ENCODE measurements at places on chromosomes 6 and 20.

DNA sequence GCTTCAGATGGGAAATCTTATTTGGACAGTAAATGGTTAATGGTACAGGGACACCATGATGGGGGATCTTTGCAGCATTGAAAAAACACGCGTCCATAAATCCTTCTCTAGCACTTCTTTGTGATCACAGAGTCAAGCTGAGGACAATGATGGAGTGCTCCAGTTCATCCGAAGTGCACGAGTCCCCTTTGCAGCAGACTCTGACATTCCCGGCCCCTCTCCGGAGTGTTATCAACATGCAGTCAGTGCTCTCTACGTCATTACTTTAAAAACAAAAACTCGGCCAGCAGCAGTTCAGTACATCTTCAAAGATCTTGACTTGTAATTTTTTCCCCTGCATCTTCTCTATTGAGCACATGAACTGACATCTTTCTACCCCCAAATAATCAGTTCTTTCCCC lies 185.5 kb upstream of the AKAP12 start:
- no peak for DNase-seq

DNA sequence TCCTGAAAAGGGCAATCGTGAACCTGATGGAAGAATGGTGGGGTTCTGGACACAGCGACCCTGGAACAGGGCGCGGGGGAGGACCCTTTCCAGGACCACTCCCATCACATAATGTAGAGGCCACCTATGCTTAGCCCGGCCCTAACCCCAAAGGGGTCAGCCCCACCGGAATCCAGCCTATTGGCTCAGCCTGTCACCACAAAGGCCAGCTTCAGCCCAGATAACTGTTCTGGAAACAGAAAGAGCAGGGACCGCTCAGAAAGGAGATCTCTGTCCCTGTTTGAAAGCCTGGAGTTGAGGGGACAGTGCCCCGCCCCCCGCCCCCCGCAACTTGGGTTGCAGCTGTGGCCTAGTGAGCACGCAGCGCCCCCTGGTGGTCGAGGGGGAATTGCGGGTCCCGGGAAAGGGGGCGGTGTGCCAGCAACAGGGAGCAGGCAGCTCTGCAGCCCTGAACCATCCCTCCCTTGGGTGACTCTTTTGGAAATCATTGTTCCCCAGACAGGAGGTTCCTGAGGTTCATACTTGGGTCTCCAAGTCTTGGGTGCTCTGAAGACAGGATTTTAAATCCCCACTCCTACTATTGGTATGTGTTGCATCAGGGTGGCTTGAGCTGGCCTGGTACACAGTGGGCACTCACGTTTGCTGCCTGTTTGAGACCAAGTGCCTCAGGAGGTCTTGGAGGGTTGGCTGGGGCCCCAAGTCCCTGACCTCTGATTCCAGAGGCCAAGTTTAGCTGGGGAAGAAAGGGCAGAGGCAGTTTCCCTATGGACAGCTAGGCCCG lies 1.5 kb downstream of the SIGLEC1 start:
- DNase-seq: peak; percentile 65

DNA sequence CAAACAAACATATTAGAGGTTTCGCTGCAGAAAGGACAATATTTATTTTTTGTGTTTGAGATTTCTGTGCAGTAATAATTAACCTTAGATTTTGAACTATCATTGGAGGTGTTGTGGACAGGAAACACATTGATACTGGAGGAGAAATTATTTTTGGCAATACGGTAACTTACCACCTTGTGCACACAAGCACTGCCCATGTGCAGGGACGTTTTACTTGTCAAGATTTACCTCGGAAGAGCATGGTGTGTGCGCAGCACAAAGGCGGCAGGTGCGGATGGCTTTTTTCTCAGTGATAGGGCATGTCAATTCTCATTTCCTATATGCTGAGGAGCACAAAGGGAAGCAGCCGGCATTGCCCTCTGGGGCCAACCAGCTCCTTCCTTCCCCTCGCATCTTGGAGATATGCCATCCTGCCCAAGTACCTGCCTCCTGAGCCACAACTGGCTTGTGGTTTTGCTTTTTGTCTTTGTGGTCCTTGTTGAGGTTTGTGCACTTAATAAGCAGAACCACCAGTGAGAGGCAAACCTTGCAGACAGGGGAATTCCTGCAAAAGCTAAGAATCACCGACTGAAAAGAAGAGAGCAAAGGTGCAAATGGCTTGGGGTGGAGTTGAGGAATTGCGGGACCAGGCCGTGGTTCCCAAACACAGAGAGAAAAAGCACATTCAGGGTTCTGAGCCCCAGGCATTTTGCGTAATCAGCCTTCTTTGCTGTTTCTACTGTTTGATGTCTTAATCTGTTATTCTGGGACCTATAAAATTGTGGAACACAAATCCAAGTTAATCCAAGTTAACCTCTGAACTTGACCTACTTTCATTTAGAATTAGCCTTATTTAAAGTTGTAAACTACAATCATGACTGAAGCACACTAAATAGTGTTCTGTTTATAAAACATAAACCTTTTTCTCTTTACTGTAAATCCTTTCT lies 21.9 kb downstream of the SAMD5 start:
- DNase-seq: no peak

- DNase-seq: no peak
Measured at GRCh38 chr20:10984913-10985312, 311.1 kb upstream of the JAG1 start.

DNA sequence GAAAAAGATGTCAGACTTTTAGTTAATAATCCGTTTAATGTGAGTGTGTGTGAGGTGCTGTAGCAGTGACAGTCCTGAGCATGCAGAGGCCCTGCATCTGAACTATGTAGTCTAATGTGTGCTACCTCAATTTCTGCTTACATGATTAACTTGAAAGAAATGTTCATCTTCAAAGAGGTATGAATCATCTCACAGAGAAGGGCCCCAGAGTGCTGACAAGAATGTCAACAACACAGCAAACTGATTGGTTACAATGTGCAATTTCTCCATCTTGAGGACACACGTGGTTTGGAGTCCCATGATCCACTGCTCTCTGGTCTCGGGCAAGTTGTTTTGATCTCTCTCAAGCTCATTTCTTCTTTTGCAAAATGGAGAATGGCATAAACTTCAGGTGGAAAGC lies 61.7 kb upstream of the EMILIN3 start:
- DNase-seq: peak; percentile 47

DNA sequence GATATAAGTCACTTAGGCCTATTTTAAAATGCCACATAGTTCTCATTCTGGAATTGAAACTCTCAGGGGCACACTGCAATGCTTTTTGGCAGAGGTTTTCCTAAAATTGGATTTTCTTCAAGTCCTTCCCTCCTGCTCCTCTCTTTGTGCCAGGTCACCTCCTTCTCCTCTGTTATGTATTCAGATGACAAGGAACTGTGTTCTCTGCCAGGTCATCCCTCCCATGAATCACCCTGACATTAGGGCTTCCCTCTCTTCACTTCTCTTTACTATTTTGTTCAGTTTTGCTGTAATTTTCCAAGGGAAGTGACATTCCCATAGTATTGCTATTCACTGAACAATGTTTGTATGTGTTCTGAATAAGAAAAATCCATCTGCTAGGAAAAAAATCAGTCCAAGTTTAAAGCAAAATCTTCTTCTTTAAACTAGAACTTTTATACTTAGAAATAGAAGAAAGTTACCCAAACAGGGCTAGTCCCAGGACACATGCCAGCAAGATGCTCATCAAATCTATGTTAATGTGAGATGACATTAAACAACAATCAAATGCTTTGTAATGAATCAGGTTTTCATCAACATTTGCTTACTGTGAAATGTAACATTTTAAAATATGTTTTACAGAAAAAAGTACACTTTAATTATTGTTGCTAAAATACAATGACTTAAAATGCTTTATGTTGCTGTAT lies 461.1 kb downstream of the MMUT start:
- no peak for DNase-seq

GRCh38 chr6:13924146-13924948 lies 405 bp upstream of the RNF182 start:
- DNase-seq: no peak

DNA sequence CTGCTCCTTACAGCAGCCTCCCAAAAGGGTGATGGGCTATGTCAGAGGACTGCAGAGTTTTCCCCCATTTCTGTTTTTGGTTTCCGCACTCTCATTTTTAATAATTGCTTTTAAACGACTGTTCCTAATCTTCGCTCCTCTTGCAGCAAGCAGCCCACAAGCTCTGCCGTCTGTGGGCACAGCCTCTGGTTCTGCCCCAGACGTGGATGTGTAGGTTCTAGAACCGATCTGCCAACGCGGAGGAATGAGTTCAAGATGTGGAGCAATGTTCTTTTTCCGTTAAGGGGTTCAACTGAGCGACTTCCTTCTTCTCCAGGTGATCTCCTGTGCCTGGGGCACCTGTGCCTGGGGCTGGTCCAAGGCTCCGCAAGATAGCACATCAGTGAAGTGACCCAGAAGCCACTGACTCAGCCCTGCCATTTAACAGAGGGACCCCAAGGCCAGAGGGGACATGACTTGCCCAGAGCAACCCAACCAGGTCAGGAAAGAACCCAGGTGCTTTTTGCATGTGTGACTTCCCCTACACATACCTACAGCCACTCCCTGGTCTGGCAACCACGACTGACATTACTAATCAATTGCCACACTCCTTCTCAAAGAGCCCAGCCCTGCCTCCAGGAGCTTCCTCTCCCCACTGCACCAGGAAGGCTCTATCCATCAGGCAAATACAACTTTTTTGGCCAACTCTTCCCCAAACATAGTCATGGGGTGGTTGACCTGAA lies 22.7 kb downstream of the PMEPA1 start:
- no peak for DNase-seq

DNA sequence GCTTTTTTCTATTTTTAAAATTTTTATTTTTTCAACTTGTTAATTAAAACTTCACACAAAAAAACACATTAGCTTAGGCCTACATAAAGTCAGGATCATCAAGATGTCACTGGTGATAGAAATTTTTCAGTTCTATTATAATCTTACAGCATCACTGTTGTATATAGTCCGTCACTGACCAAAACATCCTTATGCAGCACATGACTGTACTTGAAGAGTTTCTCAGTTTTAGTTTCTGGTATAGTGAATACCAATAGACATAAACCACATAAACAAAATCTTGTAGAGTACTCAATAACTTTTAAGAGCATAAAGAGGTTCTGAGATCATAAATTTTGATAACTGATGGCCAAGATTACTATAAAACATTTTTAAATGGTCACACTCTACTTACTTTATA lies 71.8 kb downstream of the ASCC3 start:
- DNase-seq: no peak

- no peak for DNase-seq
Measured at GRCh38 chr6:155117256-155117655, 122.1 kb downstream of the TIAM2 start.

- no peak for DNase-seq
Measured at GRCh38 chr6:157763129-157763903, 59.7 kb upstream of the SNX9 start.

- no peak for DNase-seq
Measured at GRCh38 chr20:25382704-25383370, 7.8 kb downstream of the ABHD12 start.

DNA sequence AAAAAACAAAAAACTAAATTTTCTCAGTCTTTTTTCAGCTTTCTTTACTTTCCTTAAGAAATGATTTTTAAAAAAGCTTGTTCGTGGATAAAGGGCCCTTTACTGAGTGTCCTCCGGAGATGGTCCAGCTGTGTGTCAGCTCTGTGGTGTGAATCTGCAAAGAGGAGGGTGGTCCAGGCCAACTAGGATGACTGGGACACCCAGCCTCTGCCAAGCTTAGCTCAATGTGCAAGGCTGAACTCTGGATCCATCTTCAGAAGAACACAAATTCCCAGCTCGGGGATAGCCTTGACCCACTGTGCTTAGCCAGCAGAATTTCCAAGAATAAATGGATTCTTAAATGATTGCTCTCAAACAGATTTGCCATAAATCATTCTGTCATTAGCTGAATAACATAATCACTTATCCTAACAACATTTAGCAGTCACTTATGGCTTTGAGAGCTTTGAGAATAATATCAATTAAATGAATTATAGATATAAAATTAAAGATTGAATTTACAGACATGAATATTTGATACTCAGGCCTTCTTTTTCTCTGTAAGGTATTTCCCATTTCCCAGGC lies 14.2 kb upstream of the CALHM5 start:
- DNase-seq: no peak

Measured in CD4-positive, alpha-beta T cell treated with Interleukin-15 for 4 hours (primary cell).